CD8-positive, alpha-beta memory T cell (primary cell): ENCODE measurements at places on chromosomes 2 and 18.

- DNase-seq = no peak
Measured at GRCh38 chr2:42928161-42928691, 135.8 kb upstream of the HAAO start.

- no peak for DNase-seq
Measured at GRCh38 chr2:160220026-160220425, 20.0 kb upstream of the ITGB6 start.

GRCh38 chr2:137938204-137938603 lies 26.1 kb upstream of the HNMT start:
- no peak for DNase-seq

GRCh38 chr2:17043173-17043572 lies 377.5 kb upstream of the CYRIA start:
- DNase-seq = no peak

GRCh38 chr2:43636621-43637020 lies 439 bp upstream of the PLEKHH2 start:
- DNase-seq = no peak

GRCh38 chr2:167626301-167626700 lies 621.1 kb downstream of the STK39 start:
- no peak for DNase-seq

- DNase-seq = no peak
Measured at GRCh38 chr18:22469926-22470247, 52.2 kb upstream of the CTAGE1 start.

- DNase-seq = no peak
Measured at GRCh38 chr2:174663550-174663949, 65.9 kb upstream of the WIPF1 start.

GRCh38 chr18:26772691-26773090 lies 92.8 kb downstream of the AQP4 start:
- no peak for DNase-seq

GRCh38 chr2:9618410-9618809 lies 12.4 kb downstream of the YWHAQ start:
- peak; percentile 57 for DNase-seq

DNA sequence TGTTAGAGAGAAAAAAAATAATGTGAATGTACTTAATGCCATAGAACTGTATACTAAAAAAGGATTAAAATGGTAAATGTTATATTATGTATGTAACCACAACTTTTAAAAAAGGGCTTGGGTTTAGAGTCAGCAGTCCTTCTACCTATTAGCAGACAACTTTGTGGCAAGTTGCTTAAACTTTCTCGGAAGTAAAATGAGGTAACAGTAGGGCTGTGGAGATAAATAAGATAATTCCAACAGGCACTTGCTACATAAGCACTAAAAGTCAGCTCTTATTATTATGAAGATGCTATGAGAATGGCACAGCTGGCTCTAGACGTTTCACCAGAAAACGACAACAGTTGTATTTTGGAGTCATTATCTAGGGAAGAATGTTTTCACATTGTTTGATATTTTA lies 31.3 kb downstream of the AAK1 start:
- no peak for DNase-seq

GRCh38 chr2:70047451-70047850 lies 39.8 kb upstream of the PCBP1 start:
- no peak for DNase-seq

DNA sequence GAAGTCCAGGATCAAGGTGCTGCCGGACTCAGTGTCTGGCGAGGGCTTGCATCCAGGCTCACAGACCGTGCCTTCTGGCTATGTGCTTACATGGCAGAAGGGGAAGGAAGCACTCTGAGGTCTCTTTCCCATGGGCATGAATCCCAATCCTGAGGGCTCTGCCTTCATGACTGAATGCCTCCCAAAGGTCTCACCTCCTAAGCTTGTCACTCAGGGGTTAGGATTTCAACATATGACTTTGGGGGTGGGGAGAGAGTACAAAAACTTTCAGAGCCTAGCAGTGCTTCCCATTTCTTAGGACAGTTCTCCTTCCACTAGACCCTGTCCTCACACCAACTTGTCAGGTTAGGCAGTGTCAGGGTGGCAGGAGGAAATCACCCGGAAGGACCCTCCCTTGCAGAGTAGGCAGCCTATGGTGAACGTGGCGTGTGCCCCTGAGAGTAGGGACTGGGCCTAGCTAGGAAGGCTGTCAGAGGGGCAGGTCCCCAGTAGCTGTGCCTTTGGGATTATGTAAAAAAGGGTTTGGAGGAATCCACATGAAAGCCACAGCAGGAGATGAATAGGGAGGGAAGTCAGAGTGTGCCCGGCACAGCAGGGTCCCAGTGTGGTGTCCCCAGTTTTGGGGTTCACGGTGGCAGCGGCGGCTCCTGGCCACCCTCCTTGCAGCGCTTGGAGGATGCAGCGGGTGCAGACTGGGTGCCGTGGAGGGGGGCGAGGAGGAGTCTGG lies 233.3 kb downstream of the LDLRAD4 start:
- no peak for DNase-seq

DNA sequence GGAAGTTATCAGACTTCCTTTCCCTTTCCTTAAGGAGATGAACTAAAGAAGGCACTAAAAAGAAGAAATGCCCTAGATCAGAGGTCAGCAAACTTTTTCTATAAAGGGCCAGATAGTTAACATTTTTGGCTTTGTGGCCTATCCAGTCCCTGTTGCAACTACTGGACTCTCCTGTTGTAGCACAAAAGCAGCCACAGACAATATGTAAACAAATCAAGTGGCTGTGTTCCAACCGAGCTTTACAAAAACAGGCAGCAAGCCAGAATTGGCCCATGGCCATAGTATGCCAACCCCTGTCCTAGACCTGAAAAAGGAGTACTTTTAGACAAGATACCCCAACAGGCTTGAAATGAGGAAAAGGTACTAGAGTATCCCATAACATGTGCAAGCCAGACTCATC lies 10.9 kb downstream of the NHEJ1 start:
- DNase-seq = no peak

- no peak for DNase-seq
Measured at GRCh38 chr2:513981-514706, 163.1 kb downstream of the TMEM18 start.

DNA sequence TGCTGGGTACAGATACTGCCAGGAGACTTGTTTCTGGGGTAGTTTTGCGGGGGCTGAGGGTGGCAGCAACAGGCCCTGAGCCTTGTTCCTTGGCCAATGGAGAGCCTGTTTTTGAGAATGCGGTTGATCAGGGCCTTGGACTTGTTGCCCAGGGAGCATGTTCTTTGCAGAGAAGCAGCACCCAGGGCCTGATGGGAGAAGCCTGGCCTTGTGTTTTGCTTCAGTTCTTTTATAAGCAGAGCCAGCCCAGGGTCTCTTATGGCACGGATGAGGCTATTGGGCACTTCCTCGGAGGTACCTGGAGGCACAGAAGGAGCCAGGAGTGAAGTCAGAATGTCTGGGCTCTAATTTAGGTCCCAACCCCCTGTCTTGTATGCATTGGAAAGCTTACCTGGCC lies 85.1 kb upstream of the MCFD2 start:
- no peak for DNase-seq

DNA sequence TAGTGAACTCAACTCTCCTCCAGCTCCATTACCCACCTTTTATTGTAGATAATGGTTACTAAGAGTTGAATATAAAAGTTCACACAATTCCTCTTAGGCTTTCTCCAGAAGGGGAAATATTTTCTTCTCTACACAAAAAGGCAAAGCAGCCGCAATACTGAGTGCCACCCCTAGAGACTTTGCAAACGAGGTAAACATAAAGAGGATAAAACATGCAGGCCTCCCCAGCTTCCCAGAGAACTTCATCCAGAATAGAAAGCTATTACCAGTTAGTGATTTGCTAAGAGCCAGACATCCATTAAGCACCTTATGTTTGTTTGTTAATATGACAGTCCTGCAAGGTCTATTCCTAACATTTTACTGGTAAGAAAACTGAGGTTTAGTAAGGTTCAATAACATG lies 17.4 kb downstream of the ZNF521 start:
- no peak for DNase-seq
